ENCODE measurements at places on chromosomes 1 and 21.
A peak's percentile ranks its signal among the peaks of the same experiment; 100 is the strongest.

GRCh38 chr1:112396653-112397471, 848 bp downstream of the CTTNBP2NL start:
- peak; percentile 29 for DNase-seq

DNA sequence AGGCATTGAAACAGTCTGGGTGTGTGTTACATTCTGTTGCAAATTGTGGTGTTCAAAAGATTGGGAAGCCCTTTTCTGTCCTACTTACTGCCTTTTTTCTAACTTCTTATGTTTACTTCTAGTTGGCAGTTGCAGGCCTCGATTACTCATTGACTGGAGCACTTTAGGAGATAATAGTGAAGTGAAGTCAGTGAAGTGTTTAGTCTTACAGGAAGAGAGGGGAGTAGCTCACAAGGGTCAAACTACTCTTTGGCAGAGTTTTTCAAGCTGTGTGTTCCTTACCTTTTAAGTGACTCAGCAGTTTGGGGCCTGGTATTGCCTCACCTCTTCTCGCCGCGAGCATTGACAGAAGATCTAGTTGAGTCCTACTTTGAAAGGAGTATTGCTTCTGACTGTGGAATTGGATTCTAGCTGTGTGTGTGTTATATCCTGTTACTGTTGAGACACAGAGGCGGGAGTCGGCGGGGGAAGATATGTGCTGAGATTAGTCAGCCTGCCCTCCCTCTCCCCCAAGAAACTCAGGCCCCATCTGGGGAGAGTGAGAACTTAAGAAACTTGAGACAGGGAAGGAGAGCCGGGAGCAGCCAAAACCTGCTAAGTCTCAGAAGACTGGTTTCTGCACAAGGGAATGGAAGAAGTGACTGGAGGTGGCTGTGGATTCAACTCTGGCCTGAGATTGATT, 19.3 kb downstream of the AHCYL1 start:
- peak; percentile 48 for DNase-seq

DNA sequence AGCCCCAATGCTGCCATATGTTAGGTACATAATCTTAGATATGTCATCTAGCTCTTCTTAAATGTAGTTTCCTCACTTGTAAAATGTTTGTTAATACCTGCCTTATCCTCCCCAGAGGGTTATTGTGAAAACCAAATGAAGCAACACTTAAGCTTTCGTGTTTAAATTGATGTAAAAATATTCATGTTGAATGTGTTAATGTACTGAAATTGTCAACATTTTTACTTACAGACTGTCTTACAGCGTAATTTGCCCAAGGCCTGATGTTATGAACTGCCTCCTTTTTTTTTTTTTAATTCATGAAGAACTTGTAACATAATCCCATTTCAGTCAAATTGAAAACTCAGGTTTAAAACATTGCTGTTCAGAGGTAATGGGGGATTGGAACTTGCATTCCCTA, 25.6 kb upstream of the ENAH start:
- no peak for DNase-seq

DNA sequence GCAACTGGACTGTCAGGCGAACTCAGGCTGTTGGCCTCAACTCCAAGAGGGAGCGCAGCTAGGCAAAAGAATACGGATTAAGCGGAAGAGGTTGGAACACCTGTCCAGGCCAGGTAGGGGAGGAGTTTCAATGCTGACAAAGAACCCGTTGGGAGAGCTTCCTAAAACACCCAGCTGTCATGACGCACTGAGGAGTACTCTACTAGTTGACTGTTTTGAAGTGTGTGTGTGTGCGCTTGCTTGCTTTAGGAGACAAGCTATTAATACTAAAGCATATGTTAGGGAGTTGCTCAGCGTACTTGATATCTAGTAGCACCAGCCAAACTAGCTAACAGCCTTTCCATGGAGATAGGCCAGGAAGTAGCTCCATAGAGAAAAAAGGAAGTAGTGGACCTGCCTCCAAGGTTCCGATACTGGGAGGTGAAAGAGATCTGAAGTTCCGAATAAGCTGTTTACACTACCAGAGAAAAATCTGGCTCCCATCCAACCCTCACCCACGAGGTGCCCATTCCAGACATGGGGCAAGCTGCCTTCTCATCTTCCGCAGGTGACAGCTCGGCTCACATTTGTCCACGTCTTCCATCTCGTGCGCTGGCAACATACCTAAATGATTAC, 974 bp upstream of the FNBP1L start:
- DNase-seq, result peak; percentile 88

GRCh38 chr1:211484755-211485479, 7.0 kb downstream of the RD3 start:
- DNase-seq, result no peak

DNA sequence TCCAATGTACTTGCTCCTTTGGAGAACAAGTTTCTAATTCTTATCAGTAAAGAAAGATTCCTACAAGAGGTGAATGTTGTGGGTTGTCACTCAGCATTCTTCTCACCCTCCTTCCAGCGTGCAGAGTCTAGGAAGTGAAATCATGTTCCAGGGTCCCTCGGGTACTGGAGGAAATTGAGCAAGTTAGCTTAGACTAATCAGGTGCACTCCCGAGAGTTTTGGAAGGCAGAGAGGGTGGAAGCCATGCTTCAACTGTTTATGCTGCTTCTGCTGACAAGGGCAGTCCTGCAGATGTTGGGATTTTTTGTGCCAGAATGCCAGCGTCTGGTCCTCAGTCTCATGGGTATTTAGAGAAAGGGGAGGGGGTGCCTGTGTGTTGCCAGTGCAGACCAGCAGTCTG, 5.3 kb upstream of the C1orf115 start:
- peak; percentile 48 for DNase-seq

DNA sequence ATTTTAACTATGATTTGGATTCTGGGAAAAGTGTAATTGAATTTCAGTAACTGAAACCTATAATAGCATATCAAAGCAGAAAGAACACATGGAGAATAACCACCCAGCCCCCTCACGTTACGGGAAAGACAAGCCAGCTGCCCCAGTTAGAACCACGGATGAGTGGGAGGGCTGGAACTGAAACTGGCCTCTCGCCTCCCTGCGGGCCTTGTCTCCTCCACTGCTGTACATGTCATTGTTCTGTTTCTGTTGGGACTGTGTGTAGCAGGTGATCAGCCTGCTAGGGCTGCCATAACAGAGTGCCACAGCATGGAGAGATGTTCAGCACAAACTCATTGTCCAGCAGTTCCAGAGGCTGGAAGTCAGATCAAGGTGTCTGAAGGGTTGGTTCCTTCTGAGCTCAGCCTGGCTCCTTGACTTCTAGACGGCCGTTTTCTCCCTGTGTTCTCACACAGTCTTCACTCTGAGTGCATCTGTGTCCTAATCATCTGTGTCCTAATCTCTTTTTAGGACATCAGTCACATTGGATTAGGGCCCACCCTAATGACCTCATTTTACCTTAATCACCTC, 52.4 kb downstream of the MAP3K21 start:
- DNase-seq, result no peak

- DNase-seq, result no peak
Measured at GRCh38 chr1:2916706-2917105, 104.6 kb upstream of the ACTRT2 start.

DNA sequence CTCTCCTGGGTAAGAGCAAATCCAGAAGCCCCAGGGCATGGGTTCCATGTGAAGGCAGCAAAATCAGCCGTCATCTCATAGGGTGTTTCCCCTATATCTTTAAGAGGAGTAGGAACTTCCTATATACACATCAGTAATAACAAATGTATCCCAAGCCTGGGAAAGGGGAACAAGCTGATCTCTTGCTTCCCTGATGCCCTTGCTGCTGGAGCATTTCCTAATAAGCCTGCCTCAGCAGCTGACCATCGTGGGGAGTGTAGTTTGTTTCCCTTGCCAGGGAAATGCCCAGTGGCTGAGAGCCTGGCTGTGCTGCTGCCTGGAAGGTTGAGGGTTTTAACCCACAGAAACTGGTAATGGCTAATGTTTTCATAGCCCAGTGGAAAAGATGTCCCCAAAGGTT, 177.0 kb downstream of the NPHP4 start:
- DNase-seq, result no peak

GRCh38 chr1:160579216-160579701, at the start of gene CD84:
Gene CD84, minus strand, starts transcription at chr1:160579496. Its CDS starts 59 bp downstream, at chr1:160579437.
- no peak for DNase-seq

GRCh38 chr1:231021540-231022031, 18.5 kb downstream of the FAM89A start:
- DNase-seq, result no peak

GRCh38 chr1:201299968-201300367, 16.7 kb downstream of the PKP1 start:
- no peak for DNase-seq

GRCh38 chr1:189899686-189900425, 577.8 kb downstream of the BRINP3 start:
- peak; percentile 100 for DNase-seq

GRCh38 chr1:205071028-205071409, 13.2 kb downstream of the TMEM81 start:
- no peak for DNase-seq

GRCh38 chr1:219660666-219661463, 48.0 kb upstream of the ZC3H11B start:
- DNase-seq, result peak; percentile 36

GRCh38 chr1:56864430-56864829, 9.8 kb downstream of the C8A start:
- no peak for DNase-seq

DNA sequence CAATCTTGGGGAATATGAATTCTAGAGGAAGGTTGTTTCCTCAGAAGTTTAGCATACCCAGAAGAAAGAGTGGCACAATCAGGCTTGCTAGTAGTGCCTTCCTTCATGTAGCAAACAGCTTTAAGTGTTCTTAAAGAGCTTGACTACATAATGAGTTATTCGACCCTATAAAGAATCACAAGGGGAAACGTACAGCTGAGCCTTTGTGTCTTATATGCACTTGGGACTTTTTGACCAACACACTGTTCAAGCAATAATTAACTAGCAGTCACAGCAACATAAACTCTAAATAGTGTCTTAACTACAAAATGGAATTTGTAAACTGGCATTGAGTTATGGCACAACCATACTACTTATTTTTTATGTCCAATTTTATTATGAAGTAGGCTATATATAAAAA, 86.1 kb downstream of the TTLL7 start:
- DNase-seq, result no peak

GRCh38 chr1:91499904-91500755, 521 bp upstream of the CDC7 start:
- no peak for DNase-seq

DNA sequence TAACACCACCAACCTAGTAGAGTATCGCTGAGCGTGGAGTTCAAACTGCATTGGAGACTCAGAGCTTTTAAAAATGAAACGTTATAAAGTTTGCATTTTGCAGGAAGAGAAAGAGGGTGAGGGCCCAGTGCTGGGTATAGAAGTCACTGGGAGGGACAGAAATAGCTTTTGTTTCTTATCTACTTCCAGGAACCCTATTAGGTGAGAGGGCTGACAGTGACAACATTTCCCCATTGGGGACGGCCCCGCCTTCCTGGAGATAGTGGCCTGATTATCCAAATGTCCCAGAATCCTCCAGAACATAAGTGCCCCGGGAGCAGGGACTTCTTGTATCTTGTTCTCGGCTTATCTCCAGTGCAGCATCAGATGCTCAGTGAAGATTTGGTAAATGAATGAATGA, 574.9 kb downstream of the PTPRU start:
- no peak for DNase-seq

- DNase-seq, result no peak
Measured at GRCh38 chr1:32627596-32628162, 22.7 kb downstream of the ZBTB8OS start.

GRCh38 chr1:241542199-241542907, 10.2 kb downstream of the KMO start:
- DNase-seq, result no peak

- no peak for DNase-seq
Measured at GRCh38 chr21:33831962-33832659, 83.5 kb downstream of the ATP5PO start.

GRCh38 chr1:67214420-67215174, 48.3 kb downstream of the IL23R start:
- peak; percentile 9 for DNase-seq

DNA sequence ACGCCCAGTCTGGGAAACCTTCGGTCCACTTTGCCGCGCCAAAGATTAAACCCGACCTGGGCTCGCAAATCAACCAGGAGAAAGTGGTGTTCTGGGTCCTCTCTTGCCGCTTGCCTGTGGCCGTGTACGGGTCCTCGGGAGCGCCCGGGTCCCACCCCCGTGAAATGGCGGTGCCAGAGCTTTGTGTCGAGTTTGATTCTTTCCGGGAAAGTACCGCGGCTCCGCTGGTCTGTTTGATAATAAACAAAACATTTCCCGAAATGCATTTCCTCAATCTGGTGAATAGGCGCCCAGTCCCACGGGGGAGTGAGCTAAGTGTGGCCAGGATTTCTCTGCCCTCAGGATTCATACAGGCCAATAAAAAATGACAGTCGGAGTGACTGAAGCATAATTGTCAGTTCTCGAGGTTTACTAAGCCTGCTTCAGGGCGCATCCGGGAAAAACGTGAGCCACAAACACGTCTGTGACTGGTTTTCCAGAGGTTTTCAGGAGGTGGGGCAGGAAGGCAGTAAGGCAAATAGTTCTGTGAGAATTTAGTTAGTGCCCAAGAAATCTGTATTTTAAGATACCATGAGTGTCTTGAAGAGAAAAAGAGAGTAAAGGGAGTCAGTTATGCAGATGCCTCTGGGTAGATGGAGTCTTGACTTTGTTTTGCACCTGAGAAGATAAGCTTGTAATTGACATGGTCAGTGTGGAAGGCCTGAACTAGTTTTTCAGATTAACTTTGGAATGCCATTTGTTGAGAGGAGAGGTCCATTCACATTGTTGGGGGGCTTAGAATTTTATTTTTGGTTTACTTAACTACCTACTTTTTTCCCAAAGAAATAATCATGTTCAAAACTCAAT, 675 bp downstream of the IFNAR1 start:
- peak; percentile 90 for DNase-seq

GRCh38 chr1:184910691-184911091, 63.6 kb downstream of the NIBAN1 start:
- no peak for DNase-seq

Measured in NCI-H69 (cell line).